ENCODE measurements at places on chromosomes 2 and 18.
A peak's percentile ranks its signal among the peaks of the same experiment; 100 is the strongest.

DNA sequence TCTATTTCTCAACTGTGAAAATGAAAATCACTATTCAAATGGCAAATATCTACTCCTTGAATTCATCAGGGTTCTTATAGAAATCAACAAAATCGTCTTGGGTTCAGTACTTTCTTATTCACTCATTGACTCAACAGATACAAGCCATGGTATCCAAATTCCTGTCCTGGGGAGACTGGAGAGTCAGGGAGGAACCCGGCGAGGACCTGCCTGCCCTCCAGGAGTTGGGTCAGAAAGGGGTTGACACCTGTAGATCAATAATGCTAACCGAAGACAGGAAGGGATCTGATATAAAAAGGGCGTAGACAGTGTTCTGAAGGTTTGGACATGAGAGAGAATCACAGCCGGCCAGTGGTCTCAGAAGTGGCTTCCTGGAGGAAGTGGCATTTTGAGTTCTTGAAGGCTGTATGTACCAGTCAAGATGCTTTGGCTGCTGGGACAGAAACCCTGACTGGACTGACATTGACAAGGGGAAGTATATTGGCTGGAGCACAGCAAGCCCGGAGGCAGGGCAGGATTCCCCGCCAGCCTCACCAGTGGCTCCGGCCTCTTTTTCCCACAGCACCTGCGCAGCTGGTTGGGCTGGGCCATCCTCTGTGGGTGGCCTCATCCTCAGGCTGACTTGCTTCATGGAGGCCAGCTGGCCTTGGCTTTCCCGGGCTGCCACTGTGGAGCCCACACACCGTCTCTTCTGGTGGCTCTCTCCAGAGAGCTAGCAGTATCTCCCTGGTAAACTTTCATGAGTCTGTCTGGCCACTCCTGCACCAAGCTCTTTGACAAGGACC, 3.0 kb downstream of the LRRFIP1 start:
- DNase-seq, result no peak

DNA sequence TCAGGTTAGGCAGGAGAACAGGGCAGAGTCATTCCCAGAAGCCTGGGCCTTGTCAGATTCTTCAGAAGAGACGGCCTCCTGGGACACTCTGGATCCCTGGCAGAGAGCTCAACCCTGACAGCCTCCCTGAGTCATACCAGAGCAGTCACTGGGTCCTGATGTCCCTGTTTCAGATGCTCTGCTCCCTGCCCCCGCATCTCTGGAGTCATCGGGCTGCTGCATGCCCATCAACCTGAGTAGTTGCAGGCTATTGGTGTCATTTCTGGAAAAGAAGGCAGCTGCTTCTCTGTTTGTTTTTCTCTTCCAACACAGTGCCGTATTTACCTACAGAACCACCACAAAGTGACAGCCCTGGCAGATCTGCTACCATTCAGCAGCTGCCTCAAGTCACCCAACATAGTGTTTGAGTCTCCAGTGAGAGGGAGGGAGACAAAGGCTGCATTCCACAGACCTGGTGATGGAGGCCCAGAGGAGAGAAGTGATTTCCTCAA, 145.1 kb downstream of the B3GNT2 start:
- DNase-seq, result no peak

GRCh38 chr2:35651688-35652323, 703.8 kb upstream of the CRIM1 start:
- DNase-seq, result no peak

- no peak for DNase-seq
Measured at GRCh38 chr2:41879235-41879916, 168.4 kb upstream of the PKDCC start.

DNA sequence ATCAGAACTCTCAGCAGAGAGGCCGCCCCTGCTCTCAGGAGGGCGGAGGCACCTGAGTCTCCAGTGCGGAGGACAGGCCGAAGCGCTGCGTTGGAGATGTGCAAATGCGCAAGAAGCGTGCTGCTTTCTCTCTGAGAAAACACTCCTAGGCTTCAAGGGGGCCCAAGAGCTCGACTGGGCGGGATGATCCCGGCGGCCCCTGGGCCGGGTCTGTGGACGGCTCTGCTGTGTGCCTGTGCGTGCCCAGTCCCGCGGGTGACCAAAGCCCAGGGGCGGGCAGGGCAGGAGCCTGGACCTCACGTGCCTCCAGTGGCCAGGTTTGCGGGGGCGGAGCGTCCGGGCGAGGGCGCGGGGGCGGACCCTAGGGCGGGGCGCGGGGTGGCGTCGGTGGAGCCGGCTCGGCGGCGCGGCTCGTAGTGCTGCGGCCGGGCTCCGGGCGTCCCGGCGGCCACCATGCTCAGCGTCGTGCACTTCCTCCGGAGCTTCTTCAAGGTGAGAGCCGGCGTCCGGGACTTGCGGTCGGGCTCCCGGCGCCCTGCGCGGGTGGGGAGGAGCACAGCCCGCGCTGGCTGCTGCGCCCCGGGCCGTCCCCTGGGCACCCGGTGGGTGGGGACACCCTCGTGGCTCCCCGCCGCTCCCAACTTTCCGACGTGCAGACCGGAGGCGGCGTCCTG, at the start of gene ARHGEF4:
ARHGEF4 (plus strand) TSS at position 414 of the 674 bp plus-strand sequence; CDS start at position 454, 40 bp downstream.
- peak; percentile 46 for DNase-seq

DNA sequence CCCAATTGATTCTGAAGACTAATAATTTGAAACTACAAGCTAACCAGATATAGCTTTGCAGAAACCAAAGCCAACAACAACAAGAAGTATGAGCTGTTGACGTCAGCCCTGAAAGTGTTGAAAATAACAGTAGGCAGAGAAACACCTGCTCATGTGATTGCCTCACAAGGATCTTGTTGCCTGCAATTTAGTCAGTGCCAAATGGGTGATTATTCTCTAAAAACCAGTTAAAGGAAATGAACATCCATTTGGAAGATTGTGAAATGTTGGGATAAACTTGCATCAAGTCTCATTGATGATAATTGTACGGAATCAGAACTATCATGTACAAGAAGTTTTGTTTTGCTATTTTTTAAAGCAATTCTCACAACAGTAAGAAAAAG, 2.8 kb downstream of the CYTIP start:
- no peak for DNase-seq
